ENCODE measurements at places on chromosomes 6 and 20.

DNA sequence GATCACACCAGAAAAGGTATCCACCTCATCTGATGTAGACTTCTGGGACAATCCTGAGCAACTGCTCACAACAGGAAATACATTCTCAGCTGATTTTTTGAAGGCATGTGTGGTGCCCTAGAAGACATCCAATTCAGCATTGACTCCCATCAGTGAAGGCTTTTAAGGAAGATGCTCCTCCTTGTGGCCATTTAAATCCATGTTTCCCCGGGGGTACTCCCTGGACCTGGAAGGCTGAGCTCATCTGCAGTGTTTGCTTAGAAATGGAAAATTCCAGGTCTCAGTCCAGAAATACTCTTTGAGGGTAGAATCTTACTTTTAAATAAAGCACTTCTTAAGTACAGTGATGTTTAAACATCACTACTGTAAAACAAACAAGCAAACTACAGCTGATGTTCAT, 195.5 kb upstream of the PDE10A start:
- no peak for DNase-seq

GRCh38 chr6:31614684-31615578, at the start of gene AIF1:
TSS of gene AIF1 (plus strand) at chr6:31615234. CDS start at chr6:31615330, 96 bp downstream.
- no peak for DNase-seq

GRCh38 chr6:148999501-148999900, 252.7 kb downstream of the UST start:
- no peak for DNase-seq

DNA sequence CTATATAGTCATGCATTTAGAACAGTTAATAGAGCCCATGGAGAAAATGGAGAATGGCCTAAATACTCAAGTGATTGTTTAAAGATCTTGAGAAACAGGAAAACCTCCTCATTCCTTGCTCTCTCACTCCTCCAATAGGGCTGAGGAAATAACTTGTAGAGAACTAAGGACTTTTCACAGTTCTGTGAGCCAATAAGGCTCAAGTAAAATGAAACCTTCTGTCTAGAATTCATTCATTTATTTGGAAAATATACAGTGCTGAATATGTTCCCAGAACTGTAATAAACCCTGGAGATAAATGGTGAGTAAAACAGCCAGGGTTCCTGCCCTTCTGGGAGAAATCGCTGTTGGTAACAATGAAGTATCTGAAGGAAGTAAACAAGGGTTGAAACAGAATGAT, 35.3 kb downstream of the ELOVL2 start:
- peak; percentile 44 for DNase-seq

DNA sequence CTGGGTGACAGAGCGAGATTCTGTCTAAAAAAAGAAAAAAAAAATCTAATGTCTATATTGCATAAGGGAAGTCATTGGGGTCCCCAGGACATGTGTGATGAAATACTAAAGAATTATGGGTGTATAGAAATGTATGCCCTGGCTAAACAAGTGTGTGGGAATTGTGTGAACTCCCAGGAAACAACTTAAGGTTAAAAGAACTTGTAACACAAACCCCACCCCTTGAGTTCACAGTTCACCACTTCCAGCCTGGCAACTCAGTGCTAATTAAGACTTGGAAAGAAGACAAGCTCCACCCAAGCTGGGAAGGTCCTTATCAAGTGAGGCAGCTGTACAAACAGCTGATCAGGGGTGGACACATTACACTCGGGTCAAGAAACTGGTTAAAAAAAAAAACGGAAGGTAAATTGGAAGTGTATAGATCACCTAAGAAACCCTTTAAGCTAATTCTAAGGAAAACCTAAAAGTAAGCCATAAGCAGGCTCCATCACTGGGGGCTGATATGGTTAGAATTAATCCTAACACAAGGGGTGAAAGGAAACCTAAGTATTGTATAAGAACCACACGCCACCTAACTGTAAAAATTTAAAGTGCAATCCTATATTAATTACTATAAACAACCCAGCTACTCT, 25.2 kb downstream of the HLA-A start:
- DNase-seq, result no peak

DNA sequence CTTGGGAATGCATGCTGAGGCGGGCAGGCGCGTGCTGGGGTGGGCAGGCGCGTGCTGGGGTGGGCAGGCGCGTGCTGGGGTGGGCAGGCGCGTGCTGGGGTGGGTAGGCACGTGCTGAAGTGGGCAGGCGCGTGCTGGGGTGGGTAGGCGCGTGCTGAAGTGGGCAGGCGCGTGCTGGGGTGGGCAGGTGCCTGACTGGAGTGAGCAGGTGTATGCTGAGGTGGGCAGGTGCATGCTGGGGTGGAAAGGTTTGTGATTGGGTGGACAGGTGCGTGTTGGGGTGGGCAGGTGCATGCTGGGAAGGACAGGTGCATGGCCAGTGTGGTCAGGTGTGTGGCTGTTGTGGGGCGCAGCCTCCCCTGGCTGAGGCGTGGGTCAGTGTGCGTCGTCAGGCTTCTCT, 404.1 kb downstream of the CDH4 start:
- DNase-seq, result no peak

DNA sequence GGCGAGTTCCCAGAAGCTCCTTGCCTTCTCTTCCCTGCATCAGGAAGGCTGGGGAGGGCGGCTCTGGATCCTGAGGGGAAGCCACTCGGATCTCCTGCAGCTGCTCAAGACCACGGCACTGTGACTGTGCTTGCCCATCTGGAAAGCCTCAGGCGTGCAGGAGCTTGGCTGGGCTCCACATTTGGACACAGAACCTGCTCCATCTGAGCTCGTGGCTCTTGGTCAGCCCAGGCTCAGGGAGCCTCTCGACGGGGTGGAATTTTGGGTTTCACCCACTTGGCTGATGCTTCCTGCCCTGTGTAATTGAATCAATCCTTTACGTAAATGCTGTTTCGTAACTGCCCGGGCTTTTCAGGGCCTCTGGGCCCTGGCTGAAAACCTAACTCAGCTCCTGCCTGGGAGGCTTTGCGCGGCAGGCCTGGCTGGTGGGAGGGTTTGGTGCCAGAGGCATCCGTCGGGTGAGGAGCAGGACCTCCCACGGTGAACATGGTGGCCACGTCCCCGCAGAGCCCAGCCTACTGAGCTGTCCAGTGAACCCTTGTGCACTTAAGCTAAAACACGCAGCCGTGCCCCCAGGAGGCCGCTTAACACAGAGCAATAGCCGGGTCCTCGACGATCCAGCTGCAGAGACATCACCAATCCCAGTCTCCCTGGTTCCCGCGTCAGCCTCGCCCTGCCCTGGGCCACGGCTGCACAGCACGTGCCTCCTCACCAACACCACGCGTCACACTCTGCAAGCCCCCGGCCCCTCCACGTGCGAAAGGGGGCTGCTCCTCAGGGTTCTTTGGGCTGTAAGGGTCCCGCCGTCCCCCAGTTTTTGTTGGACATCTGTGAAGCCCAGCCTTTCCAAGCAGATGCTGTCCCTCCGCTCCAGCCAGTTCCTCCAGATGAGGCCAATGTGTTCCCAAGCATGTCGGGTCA, 241.0 kb downstream of the DLL1 start:
- DNase-seq, result peak; percentile 14

DNA sequence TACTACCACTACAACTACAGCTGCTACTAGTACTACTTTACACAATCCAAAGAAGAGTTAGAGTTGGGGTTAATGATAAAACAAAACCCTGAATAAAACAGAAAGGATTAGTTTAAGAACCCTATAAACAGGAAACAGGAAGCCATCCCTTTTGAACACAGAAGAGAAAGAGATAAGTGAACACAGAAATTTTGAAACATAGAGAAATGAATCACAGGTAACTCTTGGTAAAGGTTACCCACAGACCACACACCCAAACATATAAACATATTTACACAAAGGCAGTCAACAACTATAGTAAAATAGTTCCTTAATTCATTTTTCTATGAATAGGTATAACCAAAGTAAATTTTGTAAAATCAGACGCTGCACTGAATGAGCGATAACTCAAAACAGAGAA, 98.1 kb downstream of the RNGTT start:
- DNase-seq, result no peak

- no peak for DNase-seq
Observed at GRCh38 chr6:7440476-7440875, 50.9 kb downstream of the RIOK1 start.

DNA sequence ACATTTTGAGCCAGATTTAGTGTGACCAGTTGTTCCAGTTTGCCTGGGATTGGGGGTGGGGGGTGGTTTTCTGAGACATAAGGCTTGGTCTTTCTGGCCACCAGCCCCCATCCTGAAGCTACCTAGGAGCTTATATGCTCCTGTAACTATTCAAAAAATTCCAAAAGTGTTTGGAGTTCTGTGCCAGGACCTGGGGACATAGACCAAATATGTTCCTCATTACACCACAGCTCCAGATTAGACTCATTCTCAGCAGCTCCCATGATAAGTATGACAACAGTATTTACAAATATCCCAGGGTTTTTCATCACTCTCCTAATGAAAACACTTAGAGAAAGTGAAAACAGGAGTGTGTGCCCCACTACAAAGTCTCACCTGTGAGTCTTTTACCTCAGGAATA, 37.8 kb upstream of the RNF144B start:
- DNase-seq, result no peak

DNA sequence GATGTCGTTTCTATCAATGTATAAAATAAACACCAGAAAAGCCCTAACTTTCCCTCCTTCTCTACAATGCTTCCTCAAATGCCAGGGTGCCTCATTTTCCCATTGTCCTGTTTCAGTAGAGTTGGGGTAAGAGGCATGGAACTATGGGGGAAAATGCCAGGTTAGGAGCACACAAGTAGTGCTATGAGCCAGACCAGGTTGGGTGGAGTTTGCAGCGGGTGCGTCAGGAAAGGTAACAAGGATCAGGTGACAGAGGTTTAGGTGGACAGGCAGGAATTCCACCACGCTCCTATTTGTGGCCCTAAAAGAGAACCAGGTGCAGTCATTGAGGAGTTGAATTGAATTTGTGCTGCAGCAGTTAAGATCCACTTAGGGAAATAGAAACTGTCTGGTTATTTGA, 36.5 kb downstream of the SYTL3 start:
- no peak for DNase-seq

GRCh38 chr6:26576929-26577719, 19.6 kb upstream of the ABT1 start:
- DNase-seq, result no peak

GRCh38 chr20:25233016-25233772, 14.7 kb upstream of the PYGB start:
- DNase-seq, result no peak

DNA sequence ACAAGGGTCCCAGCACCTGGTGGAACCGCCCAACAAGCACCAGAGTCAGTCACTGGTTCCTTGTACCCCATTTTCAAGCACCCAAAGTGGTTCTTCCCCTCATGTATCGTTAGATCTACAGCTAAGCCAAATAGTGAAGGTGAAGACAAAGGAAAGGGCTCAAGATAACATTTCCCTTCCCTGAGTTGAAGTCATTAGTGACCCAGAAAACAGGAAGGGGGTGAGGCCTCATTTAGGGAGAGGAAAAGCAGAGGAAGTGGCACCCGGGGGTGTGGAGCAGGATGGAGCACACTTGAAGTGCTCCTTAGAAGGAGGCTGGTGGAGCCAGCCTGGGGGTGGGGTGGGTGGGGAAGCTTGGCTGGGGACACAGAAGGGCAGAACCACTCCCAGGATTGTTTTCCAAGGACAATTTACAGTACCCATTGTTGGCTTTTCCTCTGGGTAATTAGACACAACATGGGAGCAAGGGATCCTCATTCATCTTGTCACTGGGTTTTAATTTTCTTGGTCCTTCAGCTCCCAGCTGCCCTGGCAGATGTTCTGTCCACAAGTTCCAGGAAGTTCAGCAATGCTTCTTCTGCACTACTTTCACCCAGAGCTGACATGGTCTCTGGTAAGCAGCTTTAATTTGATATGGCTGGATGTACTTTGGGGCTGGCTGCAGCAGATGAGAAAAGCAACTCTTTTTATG, 73.3 kb upstream of the CD93 start:
- no peak for DNase-seq

DNA sequence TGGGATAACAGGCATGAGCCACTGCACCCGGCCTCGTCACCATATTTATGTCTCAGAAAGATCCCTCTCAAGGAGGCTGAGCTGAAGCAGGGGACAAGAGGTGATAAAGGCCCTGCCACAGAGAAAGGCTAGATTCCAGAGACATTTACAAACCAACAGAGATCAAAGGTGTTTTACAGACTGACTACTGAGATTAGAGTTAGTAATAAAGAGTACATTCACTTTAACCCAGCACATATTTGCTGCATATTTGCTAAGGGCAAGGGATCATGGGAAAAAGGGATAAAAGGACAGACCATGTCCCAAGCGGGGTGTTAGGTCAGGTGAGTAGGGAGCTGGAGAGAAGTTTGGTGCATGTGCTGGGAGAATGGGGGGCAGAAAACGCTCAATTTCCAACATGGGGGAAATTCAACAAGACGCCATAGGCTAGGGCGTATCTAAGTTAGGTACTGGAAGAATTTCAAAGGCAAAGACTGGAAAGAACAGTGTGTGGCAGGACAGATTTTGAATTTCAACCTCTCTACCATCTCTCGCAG, 43.8 kb upstream of the SEC63 start:
- no peak for DNase-seq

Measured in fibroblast of skin of left quadriceps (primary cell).